ENCODE measurements at places on chromosomes 3 and 15.
A peak's percentile ranks its signal among the peaks of the same experiment; 100 is the strongest.

DNA sequence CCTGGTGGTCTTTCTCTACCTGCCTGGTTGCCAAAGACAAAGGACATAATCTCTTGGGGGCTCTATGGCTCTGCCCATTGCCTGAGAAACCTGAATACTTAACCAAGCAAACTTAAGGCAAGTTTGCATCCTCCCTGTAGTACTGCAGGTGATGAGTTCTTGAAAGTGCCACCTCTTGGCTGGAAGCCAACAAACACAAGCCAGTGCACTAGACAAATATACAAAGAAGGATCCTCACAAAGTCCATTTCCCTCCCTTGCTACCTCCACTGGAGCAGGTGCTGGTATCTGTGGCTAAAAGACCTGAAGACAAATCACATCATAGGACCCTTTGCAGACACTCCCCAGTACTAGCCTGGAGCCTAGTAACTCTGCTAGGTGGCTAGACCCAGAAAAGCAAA, 772.3 kb downstream of the SI start:
- DNase-seq: no peak

- DNase-seq: no peak
These were observed 3.9 kb upstream of the CHSY1 start for GRCh38 chr15:101255615-101256241.

- DNase-seq: no peak
These were observed 9.4 kb downstream of the SEMA3G start for GRCh38 chr3:52435246-52436101.

DNA sequence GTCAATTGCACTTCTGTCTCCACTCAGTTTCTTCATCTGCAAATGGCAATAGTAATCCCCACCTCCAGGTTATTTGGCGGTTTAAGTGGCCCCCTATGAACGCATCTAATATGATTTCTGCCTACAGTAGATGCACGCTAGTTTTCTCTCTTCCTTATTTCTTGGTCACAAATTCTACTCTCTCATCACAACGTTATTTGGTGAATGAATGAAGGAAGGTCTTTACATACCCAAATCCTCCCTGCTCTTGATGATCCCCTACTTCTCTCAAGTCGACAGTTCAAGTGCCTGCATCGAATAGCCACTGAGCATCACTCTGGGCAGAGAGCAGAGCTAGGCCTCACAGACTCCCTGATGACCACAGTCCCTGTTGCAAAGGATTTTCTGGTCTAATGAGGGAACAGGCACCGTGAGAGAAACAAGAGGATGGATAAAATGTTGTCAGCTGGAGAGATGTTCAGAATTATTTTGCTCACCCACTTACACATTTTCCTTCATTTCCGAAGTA, 181.2 kb upstream of the SMAD3 start:
- DNase-seq: no peak

DNA sequence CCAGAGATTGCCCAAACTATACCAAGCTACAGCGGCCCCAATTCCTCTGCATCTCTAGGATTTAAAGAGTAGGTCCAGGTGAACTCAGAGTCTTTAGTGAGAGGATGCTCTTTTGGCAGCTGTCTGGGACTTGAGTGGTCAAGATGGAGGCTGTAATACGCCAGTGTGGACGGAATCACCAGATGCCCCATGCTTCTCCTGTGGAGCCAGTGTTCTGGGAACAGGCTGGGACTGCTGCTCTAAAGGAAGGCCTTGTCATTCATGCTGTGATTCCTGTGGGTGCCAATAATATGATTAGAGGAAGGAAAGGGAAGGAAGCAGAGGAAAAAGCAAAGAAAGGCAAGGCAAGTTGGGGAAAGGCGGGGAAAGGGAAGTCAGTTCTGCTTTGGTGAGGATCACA, 17.4 kb upstream of the NOX5 start:
- no peak for DNase-seq

DNA sequence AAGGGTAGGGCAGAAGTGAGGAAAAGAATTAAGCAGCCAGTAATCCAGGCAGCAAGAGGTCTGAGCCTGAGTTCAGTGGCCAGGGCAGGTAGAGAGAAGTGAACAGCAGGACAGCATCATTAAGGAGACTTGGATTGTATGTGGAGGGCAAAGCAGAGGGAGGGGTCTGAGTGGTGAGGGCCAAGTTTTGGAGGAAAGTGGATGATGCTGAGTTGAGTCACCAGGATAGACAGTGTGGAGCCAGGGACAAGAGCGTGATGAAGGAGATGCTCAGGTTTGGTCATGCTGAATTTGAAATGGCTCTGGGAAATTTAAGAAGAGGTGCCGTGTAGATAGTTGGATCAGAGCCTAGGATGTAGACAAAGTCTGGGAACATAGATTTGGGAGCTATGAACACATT, 93.1 kb downstream of the ARHGEF26 start:
- no peak for DNase-seq

- no peak for DNase-seq
These were observed 35.6 kb downstream of the ALCAM start for GRCh38 chr3:105402287-105402801.

DNA sequence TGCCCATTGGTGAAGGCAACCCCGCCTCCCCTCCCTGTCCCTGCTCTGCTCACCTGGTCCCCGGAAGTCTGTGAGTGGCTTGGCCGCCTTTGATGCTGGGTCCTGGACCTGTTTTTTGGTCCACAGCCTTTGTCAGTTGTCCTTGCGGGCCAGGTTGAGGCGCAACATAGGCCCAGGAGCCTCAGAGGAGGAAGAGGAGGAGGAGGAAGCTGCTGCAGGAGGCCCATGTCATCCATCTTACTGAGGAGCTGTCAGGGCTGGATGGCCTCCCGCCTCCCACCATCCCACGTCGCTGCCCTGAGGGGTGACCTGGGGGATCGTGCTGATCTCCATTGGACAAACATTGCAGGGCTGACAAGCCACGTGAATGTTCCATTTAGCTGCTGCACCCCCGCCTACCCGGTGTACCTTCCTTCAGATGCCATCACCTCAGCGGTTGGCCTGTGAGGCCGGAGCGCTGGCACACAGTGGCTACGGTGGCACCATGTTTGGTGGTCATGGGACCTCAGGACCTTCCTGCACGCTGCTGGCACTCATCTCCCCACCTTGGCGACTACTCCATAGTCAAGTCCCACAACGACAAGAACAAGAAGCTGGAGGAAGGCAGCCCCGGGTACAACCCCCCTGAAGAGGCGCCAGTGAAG, 106.3 kb downstream of the SMAD6 start:
- DNase-seq: no peak

- DNase-seq: no peak
These were observed 516.7 kb downstream of the FOXP1 start for GRCh38 chr3:71066849-71067261.

- no peak for DNase-seq
These were observed 770 bp downstream of the TBC1D5 start for GRCh38 chr3:17741621-17742101.

DNA sequence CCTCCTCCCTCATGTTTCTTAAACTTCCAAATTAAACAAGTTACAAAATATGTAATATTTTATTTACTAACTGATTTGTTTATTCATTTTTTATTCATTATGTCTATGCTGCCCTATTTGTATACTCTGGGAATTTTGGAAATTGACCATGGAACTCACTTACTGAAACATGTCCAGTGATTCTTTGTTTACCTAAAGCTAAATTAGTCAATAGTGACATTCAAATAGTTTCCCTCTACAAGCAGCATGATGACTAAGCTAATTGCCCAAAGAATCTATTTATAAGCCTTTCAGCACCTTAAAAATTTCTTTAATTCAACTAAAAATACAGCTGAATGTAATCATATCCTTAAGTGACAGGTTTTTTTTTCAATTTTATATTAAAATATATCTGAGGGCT, 437.7 kb downstream of the SI start:
- DNase-seq: no peak

GRCh38 chr15:38176691-38177090, 75.9 kb upstream of the SPRED1 start:
- DNase-seq: no peak

GRCh38 chr15:74320352-74321247, 46.8 kb downstream of the CYP11A1 start:
- no peak for DNase-seq

GRCh38 chr3:18650731-18651130, 225.6 kb upstream of the SATB1 start:
- no peak for DNase-seq

DNA sequence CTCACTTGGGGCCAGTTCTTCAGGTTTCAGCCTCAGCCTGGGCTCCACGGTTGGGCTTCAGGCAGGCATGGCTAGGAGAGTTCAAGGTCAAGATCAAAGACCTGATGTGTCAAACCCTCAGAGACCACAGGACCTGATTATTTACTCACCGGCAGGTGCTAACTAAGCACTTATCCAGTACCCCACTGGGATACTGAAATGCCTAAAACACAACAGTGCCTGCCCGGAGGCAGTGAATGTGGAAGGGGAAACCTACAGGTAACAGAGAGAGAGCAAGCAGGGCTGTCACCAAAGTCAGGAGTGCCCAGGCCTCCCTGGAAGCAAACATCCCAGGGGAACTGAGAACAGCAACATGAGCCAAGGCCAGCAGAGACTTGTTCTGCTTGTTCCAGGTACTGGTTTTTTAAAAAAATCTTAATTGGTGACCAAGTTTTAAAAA, 6.7 kb downstream of the IDH2 start:
- no peak for DNase-seq

GRCh38 chr3:54793171-54793570, 134.7 kb downstream of the LRTM1 start:
- no peak for DNase-seq

GRCh38 chr3:50358911-50359759, at the start of gene TMEM115:
Gene TMEM115 (minus strand): TSS chr3:50359521. CDS start chr3:50359063, 458 bp downstream.
- peak; percentile 80 for DNase-seq

- no peak for DNase-seq
These were observed 48.7 kb downstream of the BFSP2 start for GRCh38 chr3:133448478-133449122.

GRCh38 chr3:113839551-113839950, 963 bp downstream of the GRAMD1C start:
- no peak for DNase-seq

- DNase-seq: no peak
These were observed 4.7 kb upstream of the ARNT2 start for GRCh38 chr15:80399508-80399907.

- no peak for DNase-seq
These were observed 61.8 kb downstream of the SLC7A14 start for GRCh38 chr3:170524073-170524472.

- DNase-seq: no peak
These were observed 690.5 kb upstream of the ALCAM start for GRCh38 chr3:104676241-104676640.

DNA sequence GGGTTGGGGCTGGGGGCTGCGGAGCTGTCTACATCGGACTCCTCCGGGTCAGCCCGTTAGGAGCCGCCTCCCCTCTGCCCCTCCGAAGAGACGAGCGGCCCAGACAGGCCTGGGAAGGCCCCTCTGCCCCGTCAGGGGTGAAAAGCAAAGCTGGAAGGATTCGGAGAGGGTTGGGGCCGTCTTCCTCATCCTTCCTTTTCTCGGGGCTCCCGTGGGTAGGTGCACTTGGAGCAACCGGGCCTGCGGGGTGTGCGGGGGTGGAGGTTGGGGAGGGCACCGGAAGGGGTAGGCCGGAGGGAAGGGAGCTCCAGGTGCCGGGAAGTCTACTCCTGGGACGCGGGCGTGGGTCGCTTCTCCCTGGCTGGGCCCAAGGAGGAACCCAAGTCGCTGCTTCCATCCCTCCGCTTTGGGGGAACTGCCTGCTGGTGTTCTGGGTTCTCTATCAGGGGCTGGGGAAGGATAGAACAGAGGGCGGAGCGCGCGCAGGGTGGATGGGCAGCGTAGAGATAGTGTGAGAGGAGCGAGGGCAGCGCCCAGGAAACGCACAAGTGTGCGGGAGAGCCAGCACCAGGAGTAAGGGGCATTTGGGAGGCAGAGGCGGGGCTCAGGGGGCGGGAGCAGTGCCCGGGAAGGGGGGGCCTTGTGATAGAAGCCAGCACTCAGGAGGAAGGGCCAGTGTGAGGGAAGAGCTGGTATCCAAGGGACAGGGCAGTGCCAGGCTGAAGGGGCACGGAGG, 590 bp downstream of the POLR2H start:
- no peak for DNase-seq

GRCh38 chr3:133709139-133709750, 36.9 kb upstream of the TF start:
- no peak for DNase-seq

DNA sequence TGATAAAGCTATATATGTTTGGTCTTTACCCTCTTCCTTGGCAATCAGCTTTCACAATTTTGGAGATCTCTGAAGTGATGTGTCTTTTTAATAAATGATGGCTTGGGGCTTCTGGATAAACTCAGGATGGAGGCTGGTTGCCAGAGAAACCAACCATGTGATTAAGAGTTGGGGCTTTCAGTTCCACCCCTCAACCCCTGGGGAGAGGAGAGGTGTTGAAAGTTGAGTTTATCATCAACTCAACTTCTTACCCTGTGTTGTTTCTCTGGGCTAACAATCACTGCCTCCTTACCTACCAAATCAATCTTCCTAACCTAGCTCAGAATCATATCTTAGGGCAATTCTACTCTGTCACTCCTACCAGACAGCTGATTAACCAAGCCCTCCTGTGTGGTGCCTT, 735.8 kb downstream of the ZPLD1 start:
- no peak for DNase-seq

- no peak for DNase-seq
These were observed 264.8 kb downstream of the SLCO3A1 start for GRCh38 chr15:92118162-92118935.

DNA sequence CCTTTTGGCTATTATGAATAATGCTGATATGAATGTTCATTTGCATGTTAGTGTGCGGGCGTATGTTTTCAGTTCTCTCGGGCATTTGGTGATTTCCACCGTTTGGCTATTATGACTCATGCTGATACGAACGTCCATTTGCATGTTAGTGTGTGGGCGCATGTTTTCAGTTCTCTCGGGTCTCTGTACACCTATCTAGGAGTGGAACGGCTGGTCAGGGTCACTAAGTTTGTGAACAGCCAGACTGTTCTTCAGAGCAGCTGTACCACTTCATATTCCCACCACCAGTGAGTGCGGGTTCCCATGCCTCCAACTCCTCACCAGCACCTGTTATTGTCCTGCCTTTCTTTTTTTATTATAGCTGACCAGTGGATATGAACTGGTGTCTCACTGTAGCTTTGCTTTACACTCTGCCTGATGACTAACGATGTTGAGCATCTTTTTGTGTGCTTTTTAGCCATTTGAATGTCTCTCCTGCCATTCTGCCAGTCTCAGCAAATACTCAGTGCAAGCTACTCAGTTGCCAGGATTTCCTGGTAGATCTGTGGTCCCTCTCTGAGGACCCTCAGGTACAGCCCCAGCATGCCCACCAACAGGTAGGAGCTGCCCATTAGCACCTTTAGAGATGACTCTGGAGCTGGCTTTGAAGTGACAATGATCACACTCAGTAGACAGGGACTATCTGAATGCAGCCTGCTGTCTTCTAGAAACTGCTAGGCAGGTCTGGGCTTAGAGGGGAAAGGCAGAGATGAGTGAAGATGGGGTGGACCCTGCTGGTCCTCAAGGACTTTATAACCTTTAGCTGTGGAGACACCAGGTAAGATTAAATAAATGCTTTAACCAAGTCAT, 141.1 kb downstream of the XXYLT1 start:
- no peak for DNase-seq

DNA sequence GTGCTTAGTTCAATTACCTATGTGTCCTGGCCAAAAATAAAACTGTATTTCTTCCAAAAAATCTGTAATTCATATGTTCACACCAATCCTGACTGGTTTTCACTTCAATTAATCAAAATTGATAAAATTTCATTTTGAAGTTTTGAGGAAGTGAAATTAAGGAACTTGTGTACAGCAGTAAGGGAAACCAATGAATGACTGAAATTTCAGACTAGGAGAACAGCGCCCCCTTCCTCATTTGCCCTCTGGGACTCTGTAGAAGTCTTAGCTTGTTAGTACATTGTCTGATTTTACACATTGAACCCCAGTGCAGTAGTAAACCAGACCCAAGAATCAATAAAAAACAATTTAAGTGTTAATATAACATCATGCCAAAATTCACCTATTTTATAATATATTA, 495.3 kb upstream of the AGTR1 start:
- DNase-seq: no peak

Measured in stimulated activated CD8-positive, alpha-beta memory T cell treated with anti-CD3 and anti-CD28 coated beads, Interleukin-4, amount 100 ng/mL, for 1 hour (primary cell).